ENCODE measurements at places on chromosomes 1 and 21.

GRCh38 chr1:1304331-1305299, 3.1 kb downstream of the ACAP3 start:
- DNase-seq, result peak; percentile 76

DNA sequence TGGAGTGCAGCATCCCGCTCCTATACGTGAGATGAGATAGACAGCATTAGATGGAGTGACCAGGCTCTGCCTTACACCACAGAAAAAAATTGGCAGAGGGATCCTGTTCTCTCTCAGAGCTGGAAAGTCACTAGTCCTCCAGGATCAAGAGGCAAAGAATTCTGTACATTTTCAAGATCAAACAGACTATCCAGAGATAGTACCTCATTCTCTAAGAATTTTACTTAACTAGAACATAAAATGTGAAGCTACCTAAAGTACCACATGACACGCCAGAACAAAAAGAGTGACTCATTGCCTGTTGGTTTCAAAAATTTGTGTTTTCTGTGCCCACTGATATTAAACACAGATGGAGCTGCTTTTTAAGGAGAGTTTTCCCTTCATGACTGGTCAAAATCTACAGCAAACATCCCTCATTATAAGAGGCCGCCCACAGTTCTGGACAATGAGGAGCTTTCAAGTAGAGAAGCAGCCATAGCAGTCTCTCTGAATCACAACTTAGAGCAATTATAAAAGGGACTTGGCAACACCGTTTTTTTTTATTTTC, 32.3 kb downstream of the CD160 start:
- no peak for DNase-seq

- DNase-seq, result peak; percentile 18
Measured at GRCh38 chr1:34166625-34167361, 1.8 kb upstream of the CSMD2 start.

DNA sequence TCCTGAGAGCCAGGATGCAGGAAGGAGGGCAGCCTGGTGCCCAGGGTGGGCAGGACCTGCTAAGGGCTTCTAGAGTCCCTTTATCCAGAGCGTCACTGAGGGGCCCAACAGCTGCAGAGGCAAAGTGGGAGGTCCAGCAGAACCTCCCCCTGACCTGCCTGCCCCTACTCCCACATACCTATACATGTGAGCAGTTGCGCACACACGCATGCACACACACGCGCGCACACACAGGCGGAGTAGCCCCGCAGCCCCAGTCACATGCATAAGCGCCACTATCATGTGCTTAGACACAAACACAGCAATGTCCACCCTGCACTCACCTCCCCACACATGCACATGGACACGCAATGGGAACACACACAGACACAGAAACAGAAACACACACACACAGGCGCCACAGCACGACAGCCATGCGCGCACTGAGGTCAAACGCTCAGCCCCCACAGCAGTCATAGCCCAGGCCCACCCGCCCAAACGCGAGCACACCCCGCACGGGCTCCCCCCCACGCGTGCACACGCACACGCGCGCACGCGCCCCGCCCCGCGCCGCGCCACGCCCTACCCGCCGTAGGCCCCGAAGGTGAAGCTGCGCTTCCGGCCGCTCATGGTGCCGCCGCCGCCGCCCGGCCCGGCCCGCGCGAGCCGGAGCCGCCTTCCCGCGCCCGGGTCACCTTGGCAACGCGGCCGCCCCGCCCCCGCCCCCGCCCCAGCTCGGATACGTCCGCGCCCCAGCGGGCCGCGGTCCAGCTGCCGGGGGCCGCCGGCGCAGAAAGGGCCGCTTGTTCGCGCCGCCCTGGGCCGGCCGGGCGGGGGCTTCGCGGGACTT, 17.7 kb downstream of the RAP1GAP start:
- DNase-seq, result peak; percentile 70

GRCh38 chr1:36787312-36787913, 246.9 kb downstream of the GRIK3 start:
- peak; percentile 34 for DNase-seq

DNA sequence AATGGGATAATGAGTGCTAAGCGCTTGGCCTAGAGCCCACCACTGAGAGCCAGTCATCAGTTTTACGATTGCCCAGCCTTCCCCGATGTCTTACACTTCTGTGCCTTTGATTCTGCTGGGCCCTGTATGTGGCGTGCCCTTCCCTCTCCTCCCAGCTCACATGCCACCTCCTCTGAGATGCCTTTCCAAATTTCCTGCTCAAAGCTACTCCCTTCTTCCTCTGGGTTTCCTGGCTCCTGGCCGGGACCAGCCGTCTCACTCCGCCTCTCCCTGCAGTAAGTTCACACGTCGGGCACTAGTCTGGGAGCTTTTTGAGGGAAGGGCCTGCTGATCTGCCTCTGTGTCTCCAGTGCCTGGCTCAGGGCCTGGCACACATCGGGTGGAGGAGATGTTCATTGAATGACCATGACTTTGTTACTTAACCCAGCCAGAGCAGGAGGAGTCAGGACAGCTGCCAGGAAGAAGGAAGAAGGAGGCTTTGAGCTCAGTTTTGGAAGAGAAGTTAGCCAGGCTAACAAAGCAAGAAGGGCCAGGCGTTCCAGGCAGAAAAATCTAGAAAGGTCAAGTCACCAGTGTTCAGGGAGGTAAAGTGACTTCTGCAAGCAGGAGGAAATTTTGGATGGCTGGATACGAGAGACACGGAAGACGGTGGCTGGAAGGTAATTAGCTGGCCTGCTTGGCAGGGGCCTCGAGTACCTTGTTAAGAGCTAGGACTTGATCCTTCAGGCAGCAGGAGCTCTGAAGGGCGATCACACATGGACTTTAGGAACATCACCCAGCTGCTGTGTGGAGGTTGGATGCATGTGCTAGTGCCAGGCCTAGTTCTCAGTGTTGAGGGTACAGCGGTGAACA, 63.6 kb downstream of the EPHB2 start:
- no peak for DNase-seq

GRCh38 chr1:113118266-113118665, 45.3 kb downstream of the LRIG2 start:
- DNase-seq, result no peak

- no peak for DNase-seq
Measured at GRCh38 chr1:113675302-113675701, 84.0 kb downstream of the PHTF1 start.

- no peak for DNase-seq
Measured at GRCh38 chr1:57327946-57328345, 95.9 kb downstream of the DAB1 start.

- DNase-seq, result no peak
Measured at GRCh38 chr1:45796946-45797345, 6.5 kb upstream of the MAST2 start.

DNA sequence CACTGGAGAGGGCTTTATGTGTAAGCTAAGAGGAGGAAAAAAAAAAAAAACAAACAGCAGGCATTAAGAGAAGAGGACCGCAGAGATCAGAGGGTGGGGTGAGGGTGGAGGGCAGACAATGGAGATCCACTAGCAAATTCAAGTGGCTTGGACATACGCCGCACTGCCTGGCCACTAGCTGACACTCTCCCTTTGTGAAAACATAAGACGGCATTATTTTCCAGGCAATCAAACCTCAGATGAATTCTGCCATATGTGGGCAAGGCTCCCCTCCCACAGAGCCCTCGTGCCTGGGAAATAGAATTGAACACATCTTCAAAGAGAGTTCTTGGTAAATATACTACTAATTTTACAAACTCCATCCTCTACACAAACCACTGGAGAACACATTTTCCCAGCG, 53.6 kb downstream of the ERG start:
- DNase-seq, result no peak

DNA sequence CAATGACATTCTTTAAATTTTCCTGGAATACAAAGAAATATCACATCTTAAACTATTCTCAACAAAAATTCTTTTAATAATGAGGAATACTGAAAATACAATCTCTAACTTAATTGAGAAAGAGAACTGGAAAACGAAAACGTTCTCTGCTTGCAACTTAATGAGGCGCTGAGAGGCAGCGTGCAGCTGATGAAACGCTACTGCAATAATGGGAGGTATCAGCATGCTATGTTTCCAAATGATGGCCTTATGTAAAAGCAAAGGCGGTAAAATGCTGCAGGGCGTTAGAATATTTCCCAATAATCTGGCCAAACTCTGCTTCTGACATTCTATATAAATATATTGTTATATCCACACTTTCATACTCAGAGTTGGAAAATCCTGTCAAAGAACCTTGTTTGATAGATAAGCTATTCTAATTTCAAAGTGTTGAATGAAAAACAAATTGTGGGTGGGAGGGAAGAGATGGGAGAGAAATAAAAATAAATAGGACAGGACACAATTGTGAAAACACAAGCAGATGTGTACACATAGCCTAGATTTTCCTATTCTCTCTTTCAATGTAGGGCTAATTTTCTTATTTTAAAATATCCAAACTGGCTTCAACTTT, 70.9 kb downstream of the APP start:
- DNase-seq, result no peak

- peak; percentile 39 for DNase-seq
Measured at GRCh38 chr1:8722366-8722765, 95.1 kb downstream of the RERE start.

Data from RPMI8226 (cell line).